ENCODE measurements at places on chromosomes 12 and 14. TPM values are rescaled to one million over a fixed set of nuclear protein-coding genes. Genes with fewer than 3 reads are reported as not detected.

DNA sequence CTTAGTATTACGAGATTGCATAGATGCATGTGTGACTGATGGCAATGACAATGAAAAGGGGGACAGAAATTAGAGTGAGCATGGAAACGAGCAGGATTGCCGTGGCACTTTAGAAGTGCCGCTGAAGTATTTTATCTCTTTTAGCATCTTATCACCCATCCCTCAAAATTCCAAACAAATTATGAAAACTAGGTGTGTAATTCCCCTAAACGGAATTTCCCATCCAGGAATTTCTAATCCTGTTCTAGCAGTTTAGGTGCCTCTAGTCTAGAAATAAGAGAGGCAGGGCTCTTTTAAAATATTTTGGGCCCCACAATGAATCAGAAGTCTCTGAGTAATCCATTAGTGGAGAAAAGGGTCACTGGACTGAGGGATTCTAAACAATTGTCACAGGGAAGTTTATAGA, 947 bp downstream of the TMEM52B start:
- DNase-seq, result peak; percentile 52

DNA sequence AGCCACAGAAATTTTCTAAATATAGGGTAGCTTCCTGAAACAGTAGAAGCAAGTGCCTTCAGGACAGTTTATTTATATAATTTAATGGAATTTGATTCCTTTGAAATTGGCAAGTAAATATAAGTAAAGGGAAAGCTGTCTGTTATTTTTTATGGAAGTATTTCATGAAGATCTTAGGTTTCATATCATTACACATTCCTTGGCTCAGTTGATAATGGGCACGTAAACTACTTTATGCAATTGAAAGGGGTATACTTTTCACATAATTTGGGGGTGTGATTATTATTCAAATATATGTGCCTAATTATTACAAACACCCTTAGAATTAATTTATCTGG, 71.1 kb upstream of the RAP1B start:
- no peak for DNase-seq

DNA sequence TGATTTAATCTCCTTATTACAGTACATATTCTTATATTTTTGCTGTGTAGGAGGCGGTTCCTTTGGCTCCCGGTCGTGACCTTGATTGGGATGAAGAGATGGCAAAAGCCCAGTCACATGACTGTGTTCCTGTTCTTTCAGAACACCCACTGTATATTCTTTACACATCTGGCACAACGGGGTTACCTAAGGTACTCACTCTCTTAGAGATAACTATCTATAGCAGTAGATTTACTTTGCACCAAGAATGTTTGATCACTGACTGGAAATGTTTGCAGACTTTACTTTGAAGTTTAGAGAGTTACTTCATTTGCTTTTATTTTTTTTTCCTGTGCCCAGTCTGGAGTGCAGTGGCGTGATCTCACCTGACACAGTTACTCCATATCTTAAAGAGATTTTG, 65.2 kb downstream of the ACSS3 start:
- DNase-seq, result no peak

- peak; percentile 32 for DNase-seq
Observed at GRCh38 chr14:105168496-105168978, at the start of gene JAG2. TSS of gene JAG2 (minus strand) at chr14:105168776. CDS start at chr14:105168420, 356 bp downstream.

GRCh38 chr12:115452751-115453281, 768.8 kb upstream of the TBX3 start:
- no peak for DNase-seq

DNA sequence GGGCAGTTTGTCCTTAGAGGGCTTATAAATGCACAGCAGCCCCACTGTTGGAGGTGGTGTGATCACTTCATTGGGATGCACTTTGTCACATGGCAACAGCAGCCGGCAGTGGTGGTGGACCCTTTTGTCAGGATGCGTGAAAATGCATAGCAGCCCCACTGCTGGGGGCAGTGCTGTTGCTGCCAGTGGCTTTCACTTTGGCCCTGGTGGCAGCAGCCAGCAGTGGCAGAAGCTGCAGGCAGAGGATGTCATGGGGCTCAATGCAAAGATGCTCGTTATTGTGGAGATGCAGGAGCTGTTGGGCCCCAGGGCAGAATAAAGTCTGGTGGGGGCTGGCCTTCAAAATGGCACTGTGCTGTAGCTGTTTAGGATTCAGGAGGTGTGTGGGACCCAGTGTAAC, 173.0 kb upstream of the DAAM1 start:
- DNase-seq, result no peak

GRCh38 chr12:49662998-49663843, 39.9 kb downstream of the PRPF40B start:
- peak; percentile 86 for DNase-seq

DNA sequence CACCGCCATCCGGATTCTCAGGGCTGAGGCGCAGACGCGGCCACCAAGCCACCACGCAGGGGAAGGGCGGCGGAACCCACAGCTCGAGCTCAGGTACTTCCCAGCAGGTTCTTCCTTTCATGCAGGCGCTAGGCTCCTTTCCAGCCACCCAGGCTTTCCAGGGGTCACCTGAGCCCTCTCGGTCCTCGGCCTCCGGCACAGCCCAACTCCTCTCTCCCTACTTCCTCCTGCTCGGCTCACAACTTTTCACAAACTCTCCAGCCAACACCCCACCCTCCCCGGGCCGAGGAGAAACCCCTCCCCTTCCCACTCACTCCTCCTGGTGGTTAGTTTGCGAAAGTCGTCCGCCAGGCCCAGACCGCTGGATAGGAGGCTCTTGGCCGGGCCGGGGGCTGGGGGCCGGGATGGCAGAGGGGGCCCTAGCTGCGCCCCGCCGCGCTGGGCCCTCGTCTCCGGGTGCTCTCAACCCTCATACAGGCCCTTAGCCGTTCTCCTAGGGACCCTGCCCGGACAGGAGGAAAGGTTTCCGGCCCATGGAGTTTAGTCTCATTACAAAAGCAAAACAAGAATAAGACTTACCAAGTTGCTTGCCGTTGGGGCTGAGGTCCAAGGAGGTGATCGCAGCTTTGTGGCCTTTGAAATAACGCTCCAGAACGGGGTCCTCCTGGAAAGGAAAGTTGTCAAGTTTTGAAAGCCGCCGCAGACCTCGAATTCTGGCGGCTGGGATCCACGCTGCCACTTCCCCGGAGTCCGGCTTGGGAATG, at the start of gene GALNT4:
TSS of gene GALNT4 (minus strand) at position 256 of the 764 bp plus-strand sequence. CDS start at position 9, 247 bp downstream.
- DNase-seq, result peak; percentile 84

DNA sequence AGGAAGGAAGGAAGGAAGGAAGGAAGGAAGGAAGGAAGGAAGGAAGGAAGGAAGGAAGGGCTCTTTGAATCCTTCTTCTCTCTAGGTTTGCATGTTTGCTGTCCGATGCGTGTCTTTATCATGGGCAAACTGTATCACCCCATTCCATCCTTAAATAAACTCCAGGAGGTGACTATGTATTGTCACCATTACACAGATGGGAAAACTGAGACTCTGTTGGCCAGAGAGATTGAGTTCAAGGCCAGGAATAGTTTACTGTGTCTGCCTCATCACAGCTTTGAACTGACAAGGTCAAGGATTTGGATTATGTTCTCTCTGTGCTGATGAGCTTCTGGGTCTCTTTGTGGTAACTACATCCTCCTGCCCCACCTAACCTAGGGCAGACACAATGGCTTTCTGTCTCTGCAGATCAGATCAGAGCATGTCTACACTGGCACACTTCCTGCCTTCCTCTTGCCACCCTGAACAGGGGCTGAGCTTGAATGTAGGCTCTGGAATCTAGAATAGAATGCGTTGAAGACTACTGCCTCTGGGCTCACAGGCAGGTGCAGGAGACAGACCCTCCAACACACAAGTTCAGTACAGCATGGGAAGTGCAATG, 78.9 kb upstream of the MAP1LC3B2 start:
- no peak for DNase-seq

GRCh38 chr12:118126119-118126757, 9.7 kb upstream of the PEBP1 start:
- no peak for DNase-seq

DNA sequence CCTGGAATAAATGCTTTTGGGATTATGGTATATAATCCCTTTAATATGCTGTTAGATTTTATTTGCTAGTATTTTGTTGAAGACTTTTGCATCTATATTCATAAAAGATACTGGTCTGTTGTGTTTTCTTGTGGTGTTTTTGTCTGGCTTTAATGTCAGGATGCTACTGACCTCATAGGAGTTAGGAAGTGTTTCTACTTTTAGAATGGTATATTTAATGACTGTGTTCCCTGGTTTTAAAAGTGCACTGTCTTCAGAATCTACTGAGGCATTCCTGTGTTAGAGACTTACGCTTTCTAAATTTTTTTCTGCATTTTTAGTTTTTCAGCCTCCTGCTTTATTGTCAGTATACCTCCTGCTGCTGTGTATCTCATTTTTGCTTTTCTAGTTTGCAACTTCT, 51.6 kb downstream of the ARHGAP5 start:
- DNase-seq, result no peak

GRCh38 chr12:66516561-66516960, 162.3 kb downstream of the GRIP1 start:
- no peak for DNase-seq

DNA sequence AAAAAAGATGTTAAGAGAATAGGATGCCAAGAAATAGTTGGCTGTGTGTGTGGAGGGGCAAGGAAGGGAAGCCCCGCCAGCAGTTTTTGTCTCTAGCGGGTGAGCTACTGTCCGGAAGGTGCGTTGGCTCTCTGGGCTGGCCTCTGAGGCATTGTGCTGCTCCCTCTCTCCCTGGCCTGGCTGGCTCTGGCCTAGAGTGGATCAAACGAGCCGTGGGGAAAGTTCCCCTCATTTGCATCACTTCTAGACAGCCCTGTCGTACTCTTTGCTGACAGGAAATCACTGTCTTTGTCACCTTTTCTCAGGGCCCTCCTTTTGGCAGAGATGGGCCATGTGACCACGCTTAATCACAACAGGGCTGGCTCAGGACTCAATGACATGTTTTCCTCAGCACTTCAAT, 236.1 kb upstream of the NPAS3 start:
- peak; percentile 71 for DNase-seq

GRCh38 chr12:26007566-26007965, 49.1 kb downstream of the RASSF8 start:
- DNase-seq, result peak; percentile 34

DNA sequence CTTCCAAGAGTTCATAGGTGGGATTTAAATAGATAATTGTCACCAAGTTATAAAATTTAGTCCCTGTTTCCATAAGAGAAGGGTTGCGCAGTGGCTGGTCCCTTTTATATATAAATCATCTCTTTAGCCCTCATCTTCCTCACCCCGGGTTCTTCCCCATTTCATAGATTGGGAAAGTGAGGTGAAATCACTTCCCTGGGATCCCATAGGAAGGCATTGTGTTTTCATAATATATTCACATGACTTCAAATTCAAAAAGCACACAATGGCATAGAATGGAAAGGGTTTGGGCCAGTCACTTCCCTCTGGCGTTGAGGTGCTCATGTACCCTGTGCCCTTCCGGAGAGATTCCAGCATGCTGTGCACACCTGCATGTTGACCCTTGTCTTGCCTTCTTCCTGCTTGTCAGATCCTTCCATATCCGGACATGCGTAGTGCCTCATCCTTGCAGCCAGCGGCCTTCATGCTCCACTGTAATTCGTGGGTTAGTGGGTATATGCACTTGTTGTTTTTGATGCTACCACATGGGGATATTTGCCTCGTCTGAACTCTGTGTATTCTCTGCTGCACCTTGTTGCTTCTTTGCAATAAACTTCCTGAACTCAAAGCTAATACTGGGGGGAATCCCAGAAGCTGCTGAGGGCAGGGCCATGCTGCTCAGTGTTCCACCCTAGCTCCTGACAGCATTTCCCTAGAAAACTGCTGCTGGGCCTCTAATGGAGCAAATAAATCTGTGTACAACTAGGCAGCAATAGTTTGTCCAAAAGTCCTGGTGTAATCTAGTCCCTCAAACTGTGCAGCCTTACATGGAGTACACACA, 59.6 kb downstream of the ANAPC7 start:
- DNase-seq, result no peak

NKX2-8 gene
- total RNA-seq, result not detected

AJUBA gene
- total RNA-seq, result 57.0 TPM

GPR84 gene
- not detected for total RNA-seq

All from fibroblast of lung (primary cell).